ENCODE measurements at places on chromosomes 3 and 15.

DNA sequence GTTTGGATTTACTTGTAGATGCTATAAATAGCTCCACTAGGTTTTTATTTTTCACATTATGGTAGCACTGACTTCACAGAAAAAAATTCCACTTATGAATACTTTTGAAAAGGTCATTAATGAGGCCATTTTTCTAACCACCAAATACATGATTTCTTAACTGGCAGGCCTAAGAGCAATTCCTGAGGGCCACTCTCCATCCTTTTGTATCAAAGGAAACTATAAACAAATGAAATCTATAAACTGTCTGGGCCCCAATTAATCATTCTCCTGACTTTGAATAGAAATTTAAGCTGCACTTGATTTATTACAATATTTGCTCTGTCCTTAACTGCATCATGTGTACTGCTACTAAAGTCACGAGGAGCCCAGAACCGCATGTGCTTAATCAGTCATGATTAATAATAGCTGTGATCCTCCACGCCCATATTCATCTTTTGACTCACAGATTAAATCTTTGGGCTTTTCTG is 25.1 kb upstream of the MTMR10 start:
- DNase-seq: no peak

- DNase-seq: no peak
Measured at GRCh38 chr3:64224826-64225610, at the start of gene PRICKLE2. TSS of gene PRICKLE2 (minus strand) at chr3:64225466. CDS start at chr3:64198927, 26,539 bp downstream.

DNA sequence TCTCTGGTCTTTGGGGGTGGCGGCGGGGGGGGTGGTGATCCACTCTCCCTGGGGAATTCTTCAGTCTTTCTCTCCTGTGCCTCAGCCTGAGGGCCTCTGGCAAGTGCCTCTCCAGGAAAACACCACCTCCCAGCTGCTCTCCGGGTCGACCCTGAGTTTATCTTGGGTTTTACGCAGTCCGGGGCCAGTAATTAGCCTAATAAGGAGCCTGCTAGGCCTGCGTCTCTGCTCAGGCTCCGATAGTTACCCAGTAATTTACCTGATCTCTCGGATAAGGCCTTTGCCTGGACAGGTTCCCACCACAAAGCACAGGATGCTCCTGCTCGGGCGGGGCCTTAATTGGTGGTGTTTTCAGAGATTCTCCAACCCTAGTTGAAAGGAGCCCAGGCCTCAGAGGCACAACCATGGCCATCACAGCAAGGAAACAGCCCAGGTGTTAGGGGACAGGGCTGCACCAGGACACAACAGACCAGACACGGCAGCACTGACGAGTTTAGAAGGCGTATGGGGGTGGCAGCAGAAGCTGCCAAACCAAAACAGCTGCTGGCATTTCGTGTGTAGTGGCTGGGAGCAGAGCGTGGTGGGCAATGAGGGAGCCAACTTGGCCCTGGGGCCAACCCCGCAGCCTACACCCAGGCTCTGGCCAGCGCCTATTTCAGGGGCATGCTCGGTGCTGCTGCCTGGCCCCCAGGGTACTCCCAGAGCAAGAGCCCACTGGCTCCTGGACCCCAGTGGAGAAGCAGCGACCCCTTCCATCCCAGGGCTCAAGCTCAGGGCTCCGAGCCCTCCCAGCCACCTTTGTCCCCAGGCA is 71.4 kb downstream of the KLF13 start:
- peak; percentile 86 for DNase-seq

- no peak for DNase-seq
Measured at GRCh38 chr3:111472556-111472955, 69.4 kb upstream of the CD96 start.

- DNase-seq: no peak
Measured at GRCh38 chr15:80999623-81000036, 1.1 kb upstream of the TLNRD1 start.

DNA sequence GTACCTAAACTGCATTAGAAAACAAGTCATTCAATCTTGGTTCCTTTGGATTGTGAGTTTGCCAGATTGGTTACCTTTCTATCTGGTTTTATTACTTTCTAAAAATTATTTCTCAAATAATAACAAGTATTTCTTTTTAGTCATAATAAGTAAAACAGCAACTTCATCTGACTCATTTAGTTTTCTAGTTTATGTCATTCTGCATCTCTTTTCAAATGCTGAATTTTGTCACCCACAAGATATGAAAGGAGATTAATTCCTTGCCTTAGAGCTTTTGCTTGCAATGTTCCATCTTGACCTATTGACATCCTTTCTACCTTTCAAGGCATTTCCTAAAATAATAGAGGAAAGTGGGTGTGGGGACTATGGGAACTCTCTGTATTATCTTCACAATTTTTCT is 253.6 kb upstream of the PEX5L start:
- no peak for DNase-seq

Measured in NCI-H1105 treated with DMSO at 0.1 percent for 48 hours (cell line).